A549 treated with CORT108297 at 1 μM for 4 hours (cell line): ENCODE measurements at places on chromosomes 13 and 19. TPM values are rescaled to one million over a fixed set of nuclear protein-coding genes. Genes with fewer than 3 reads are reported as not detected.

ZFR2 gene
- total RNA-seq, result 0.11 to 0.75 TPM (median 0.20 TPM) in 4 of 5 replicates, not detected in the other

TMEM147 gene
- 350 to 462 TPM (median 443 TPM) in 5 replicates for total RNA-seq

OLFM4 gene
- total RNA-seq, result 0.02 TPM in 1 of 5 replicates, not detected in the others

PDCD5 gene
- 422 to 489 TPM (median 445 TPM) in 5 replicates for total RNA-seq

C19orf33 gene
- 609 to 811 TPM (median 753 TPM) in 5 replicates for total RNA-seq
